ENCODE measurements at places on chromosomes 2 and 18.

GRCh38 chr2:188600536-188601210 lies 309.0 kb downstream of the GULP1 start:
- peak; percentile 60 for DNase-seq

DNA sequence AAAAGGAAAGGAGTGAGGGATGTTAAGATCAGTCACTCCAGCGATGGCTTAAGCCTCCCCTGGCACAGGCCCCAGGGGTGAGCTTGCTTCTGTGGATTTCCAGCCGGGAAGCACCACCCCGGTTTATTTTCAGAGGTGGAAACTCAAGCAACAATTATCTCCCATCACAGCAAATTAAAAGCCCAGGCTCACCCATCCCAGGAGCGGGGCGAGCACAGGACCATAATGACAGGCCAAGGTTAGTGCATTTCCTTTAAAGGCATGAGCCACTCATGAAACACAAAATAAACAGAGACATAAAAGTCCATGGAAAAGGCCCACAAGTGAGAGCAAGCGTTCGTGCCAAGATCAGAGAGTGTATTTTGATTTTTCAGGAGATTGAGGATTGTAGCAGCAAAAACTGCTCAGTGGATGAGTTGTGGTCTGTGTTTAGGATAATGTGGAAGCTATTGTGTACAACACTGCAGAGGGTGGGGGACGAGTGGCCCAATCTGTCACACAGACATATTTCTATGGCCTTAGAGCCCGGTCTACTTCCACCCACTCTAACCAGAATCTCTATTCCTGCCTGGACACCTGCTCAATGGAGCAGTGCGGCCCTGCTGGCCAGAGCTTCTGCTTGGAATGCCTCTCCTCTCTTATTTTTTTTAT lies 111.4 kb upstream of the CDC42EP3 start:
- no peak for DNase-seq

DNA sequence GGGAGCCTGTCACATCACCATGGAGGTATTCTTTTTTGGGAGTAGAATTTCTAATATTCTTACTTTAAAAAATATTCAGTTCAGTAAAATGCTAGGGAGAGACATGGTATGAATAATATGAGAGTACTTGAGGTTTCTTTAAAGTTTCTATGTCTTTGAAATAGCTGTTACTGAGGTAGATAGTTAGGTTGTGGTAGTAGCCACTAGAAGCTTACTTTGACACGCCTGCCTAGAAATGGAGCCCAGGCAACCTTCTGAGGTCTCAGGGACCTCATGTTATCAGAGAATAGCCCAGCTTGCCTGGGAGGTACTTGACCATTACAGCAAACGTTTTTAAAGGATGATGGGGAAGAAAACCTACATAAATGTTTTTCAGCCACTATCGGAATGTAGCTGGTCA lies 131.2 kb downstream of the AGPS start:
- no peak for DNase-seq

- no peak for DNase-seq
Measured at GRCh38 chr2:136242687-136243277, 124.8 kb upstream of the CXCR4 start.

DNA sequence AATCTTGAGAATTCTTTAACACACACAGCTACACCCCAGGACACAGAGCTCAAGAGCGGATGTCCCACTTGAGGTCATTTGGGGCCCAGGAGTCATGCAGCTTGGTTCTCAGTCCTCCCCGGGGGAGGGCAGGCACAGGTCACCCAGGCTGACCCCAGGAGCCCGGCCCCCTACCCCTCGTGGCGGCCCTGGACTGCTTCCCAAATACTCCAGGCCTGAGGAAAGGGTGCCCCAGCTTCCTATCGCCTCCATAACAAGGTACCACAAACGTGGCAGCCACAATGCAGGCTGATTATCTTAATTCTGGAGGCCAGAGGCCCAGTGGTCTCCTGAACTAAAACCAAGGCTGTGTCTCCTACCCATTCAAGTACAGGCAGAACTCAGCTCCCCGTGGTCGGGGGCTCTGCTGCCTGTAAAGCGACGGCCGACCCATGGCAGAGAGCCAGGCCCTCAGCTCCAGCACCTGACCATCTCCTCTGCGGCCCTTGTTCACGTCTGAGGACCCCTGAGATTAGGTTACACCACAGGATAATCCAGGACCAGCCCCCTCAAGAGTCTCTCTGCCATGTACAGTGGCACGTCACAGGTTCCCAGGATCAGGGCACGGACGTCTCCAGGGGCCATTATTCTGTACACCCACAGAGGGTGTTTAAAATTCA lies 10.5 kb downstream of the SLC66A2 start:
- no peak for DNase-seq

- peak; percentile 24 for DNase-seq
Measured at GRCh38 chr2:75021672-75022071, 63.2 kb downstream of the POLE4 start.

DNA sequence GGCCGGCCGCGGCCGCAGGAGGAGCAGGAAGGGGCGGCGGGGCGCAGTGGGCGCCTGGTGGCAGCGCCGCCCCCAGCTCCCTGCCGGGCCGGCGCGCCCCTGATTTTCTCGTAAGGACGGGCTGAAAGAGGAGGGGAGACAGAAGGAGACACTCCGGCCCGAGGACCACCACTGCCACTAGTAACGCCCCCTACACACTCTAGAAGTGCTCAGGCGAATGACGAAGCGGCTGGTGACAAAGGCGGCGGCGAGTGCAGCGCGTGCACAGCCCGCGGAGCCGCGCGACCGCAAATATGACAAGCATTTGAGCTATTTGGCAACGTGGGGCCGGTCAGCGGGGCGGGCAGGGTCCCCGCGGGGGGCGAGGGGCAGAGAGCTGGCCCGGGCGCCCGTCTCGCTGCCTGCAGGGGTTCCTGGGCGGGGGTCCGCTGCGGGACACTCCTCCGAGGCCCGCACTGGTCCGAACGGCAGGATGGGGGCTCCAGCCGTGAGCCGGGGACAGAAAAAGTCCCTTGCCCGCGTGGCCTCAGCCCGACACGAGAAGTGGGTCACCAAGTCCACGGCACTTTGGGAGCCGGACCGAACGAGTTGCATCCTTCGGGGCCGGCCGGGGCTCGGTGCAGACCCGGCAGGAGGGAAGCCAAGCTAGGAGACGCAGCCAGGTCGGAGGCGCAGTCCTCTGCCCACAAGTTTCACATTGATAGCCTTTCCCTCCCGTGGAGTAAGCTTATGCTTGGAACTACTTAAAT lies 524 bp upstream of the SERTAD2 start:
- peak; percentile 82 for DNase-seq

DNA sequence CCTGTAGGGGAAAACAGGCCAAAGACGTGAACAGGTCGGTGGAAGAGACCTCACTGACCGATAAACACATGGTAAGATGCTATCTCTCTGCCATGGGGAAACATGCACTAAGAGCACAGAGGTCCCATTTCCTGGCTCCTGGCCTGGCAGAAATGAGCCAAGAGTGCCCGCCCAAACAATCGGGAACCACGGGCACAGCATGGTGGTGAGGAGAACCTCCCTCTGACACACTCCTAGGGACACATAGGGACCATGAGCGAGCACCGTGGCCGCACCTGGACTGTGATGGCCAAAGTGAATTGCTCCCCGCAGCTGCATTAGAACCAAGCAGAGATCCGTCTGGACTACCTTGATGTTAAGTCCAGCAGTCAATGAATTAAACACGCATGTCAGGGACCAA lies 11.1 kb downstream of the HS6ST1 start:
- DNase-seq: no peak

DNA sequence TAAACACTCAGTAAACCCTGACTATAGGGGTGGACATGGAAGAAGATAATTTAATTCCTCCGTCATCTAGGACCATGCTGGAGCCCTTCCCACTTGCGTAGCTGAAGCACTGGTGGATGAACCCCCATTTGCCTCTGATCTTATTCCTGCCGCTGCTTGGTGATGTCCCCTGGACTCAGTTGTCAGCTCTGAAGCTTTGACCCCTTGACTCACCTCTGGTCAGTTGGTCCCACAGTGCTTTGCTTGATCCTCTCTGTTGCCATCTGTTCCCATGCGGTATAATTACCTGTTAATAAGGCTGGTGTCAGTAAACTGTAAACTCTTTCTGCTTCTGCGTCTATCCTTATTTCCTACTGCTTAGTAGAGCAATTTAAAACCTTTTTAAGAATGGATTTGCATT lies 126.9 kb downstream of the SPTBN1 start:
- no peak for DNase-seq

GRCh38 chr2:219688560-219689445 lies 61.4 kb downstream of the SLC4A3 start:
- peak; percentile 64 for DNase-seq

DNA sequence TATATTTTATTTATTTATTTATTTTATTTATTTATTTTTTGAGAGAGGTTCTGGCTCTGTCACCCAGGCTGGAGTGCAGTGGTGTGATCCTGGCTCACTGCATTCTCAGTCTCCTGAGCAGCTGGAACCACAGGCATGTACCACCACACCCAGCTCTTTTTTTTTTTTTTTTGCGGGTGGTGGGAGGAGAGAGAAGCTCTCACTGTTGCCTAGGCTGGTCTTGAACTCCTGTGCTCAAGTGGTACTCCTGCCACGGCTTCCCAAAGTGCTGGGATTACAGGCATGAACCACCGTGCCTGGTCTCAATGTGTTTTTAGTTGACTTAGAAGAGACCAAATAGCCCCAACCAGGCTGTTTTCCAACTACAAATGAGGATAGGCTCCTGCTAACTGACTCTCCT lies 80.7 kb downstream of the PDCL3 start:
- DNase-seq: no peak

GRCh38 chr2:209413311-209414014 lies 10.4 kb upstream of the MAP2 start:
- DNase-seq: no peak

Measured in SK-MEL-5 (cell line).